ENCODE measurements at places on chromosomes 2 and 18.

DNA sequence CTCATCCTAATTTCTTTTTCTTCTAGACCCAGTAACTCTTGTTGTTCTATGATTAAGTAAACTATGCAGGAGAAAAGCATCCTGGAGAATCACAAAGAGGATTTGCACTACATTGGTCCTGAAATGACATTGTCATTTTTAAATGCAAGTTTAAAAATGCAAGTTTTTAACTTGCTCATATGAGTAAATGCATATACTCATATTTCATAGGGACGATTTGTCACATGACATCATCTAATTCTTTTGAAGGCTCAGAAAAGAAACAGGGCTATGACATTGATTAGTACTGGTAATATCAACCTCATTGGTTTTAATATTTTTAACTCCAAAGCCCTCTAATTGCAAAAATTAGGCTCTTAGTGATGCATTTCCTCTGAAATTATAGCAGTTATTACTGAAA is 324.4 kb downstream of the LRRTM1 start:
- DNase-seq = no peak

GRCh38 chr2:119671752-119672151 is 7.2 kb upstream of the TMEM177 start:
- DNase-seq = no peak

DNA sequence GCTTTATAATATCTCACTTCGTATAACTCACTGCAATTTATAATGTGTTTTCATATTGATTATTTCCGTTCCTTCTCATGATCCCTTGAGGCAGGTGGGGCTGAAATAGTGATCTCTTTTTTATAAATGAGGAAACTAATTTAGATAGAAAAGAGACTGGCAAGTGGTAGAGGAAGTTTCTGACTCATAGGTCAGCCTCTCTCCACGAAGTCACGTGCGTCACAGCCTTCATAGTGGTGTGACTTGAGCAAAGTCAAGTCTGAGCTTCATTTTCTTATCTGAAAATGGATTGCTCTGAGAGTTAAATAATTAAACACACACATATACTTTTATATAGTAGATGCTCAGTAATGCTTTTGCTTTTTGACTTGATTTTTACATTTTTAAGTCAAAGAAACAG is 19.9 kb downstream of the ABCG5 start:
- DNase-seq = no peak

DNA sequence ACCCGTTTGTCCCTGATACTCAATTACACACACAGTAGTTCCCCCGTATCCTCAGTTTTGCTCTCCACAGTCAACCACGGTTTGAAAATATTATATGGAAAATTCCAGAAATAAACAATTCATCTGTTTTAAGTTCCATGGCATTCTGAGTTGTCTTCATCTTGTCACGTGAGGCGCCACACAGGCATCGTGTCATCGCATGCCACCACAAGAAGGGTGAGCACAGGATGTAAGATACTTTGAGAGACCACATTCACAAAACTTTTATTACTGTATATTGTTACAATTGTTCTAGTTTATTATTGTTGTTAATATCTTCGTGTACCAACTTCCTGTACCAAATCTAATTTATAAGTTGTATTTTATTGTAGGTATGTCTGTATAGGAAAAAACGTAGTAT is 17.7 kb downstream of the ADNP2 start:
- DNase-seq = no peak

DNA sequence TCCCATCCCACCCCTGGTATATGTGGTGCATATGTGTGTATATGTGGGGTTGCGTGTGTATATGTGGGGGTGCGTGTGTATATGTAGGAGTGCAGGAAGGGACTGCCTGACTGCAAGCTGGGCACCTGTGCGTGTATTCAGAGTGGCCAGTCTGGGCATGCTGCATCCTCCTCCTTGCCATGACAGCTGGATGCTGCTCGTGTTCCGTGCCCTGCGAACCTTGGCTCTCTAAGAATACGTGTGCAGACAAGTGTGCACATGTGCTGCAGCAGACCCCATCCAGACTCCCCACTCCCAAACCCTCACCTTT is 222.1 kb downstream of the CELF4 start:
- DNase-seq = no peak

DNA sequence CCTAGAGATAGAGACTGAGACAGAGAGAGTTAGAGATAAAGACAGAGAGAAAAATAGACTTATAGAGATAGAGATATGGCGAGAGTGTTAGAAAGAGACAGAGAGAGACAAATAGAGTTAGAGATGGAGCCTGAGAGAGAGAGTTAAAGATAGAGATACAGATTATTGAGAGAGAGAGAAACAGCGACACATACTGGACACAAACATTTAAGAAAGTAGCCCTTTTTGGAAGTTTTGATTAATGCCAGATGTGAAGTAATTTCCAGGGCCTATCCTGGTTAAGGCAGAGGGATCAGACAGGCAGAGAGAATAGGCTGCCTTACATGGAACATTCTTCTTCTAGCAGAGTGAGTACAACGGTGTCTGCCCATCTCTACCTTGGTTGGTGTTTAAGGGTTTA is 311.6 kb upstream of the CDH7 start:
- no peak for DNase-seq

- no peak for DNase-seq
These were observed 101.3 kb downstream of the NCK2 start for GRCh38 chr2:105845976-105846375.

- no peak for DNase-seq
These were observed 31.9 kb downstream of the CCBE1 start for GRCh38 chr18:59665057-59666006.

DNA sequence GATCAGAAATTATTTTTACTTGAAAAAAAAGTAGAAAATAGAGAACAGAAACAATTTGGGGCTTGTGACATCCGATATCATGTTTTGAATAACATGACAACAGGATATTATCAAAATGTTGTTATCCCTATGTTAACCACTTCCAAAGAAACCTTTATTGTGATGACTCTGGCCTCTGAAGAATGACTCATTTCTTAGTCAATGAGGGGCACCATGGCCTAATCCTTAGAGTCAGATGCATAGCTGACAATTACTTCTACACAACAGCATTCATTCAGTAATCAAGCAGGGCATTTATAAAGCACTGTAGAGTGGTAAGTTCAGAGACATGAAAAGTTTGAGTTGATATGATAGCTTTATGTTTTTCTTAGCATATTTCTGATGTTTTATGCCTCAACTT is 703.0 kb downstream of the RNF144A start:
- no peak for DNase-seq

DNA sequence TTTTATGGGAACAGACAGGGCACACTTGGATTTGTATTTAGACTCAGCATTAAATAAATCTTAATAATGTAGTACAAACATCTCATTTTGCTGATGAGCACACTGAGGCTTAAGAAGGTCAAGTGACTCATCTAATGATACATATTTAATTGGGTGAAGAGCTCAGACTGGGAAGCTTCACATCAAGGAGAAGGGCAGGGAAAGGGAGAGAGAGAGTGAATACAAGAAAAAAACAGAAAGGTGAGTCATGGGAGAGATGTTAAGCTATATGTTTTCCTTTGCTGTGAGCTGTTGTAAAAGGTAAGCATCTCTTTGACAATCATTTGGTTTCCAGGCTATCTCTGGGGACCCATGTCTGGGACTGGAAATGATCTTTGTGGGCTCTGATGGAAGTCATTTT is 277.8 kb downstream of the SETBP1 start:
- DNase-seq = no peak

DNA sequence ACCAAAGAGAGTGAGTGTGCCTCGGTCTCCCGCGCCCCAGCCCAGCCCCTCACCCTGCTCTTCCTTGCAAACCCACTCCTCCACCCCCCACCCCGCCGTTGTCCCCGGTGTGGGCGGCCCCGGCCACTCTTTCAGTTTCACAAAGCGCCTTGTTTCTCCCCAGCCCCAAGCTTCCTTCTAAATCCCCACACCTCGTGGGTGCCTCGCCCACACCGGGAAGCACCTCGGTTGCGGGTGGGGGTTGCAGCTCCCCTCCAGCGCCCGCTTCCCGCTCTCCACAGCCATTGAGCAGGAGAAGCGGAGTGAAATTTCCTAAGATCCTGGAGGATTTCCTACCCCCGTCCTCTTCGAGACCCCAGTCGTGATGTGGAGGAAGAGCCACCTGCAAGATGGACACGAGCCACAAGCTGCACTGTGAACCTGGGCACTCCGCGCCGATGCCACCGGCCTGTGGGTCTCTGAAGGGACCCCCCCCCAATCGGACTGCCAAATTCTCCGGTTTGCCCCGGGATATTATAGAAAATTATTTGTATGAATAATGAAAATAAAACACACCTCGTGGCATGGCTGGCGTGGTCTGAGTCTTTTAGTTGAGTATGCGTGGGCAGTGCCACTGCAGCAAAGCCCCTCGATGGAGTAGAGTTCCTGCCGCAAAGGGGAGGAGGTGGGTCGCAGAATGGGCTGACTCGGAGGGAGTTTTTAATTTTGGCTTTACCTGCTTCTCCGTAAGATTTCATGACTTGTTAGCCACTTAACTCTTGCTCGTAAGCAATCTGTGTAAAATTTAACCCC is 848 bp downstream of the TMSB10 start:
- DNase-seq = no peak
